ENCODE measurements at places on chromosomes 12 and 14.

DNA sequence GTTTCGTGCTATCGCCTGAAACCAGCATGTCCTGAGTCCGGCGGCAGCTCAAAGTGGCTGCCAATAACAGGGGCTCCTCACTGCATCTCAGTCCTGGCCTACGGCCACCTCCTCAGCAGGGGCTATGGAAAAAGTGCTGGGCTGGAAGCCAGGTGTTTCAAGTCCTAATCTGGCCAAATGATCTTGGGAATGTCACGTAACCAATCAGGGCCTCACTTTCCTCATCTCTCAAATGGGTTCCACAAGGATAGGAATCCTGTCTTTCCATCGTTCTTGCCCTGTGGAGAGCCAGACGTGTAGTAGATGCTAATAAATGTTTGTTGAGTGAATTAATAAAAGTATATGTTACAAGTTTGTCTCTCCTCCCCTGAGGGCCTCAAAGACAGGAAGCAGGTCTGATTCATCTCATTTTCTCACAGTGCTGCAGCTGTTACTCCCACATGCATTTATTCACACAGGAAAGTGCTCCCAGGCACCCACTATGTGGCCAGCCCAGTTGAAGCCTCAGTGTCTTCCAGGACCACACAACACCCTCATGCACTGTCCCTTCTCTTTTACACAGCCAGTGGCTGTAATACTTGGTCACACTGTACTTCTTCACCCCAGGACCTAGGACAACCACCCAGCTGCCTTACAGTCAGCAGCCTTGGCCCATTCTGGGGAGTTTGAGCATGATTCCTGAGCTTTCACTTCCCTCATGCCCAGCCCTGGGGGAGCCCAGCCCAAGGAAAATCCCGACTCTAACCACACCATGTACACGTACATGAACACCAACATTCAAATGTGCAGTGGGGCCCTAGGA lies 5.0 kb downstream of the CMKLR1 start:
- DNase-seq: peak; percentile 27

GRCh38 chr14:99272899-99273765 lies 1.1 kb upstream of the BCL11B start:
- peak; percentile 80 for DNase-seq

DNA sequence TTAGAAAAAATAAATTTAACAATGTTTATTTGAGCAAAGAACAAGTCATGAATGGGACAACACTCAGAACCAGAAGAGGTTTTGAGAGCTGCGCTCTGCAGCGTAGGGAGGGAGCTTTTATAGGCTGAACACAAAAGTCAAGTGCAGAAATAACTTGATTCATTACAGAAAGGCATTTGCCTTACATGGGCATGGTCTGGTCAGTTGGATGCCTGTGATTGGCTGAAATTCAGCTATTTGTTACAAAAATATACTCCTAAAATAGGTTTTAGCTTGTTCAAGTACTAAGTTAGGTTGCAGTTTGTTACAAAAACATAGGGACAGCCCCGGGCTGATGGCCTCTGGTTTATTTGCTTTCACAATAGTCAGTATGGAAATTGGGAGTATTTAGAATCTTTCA lies 118.0 kb downstream of the NUAK1 start:
- no peak for DNase-seq

GRCh38 chr12:113116875-113117274 lies 18.7 kb downstream of the RASAL1 start:
- no peak for DNase-seq

DNA sequence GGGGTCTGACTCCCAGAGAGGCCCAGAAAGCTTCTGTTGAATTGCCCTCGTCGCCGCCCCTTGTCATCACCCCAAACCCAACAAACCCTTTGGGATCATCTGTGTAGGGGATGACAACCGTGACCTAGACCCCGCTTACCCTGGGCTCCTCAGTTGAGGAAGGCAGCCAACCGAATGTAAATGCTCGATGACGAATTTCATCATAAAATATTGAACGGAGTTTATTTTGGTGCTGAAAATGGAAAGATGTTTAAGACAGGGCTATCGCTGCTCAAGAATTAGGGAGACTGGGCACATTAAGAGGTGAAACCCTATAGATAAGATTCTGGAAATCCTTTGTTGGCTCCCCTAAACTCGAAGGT lies 512 bp downstream of the ACTR10 start:
- DNase-seq: no peak

GRCh38 chr12:80183939-80184338 lies 84.6 kb downstream of the OTOGL start:
- DNase-seq: no peak

GRCh38 chr14:97970222-97970621 lies 1173.0 kb downstream of the VRK1 start:
- DNase-seq: peak; percentile 23

- no peak for DNase-seq
Measured at GRCh38 chr12:104064842-104065427, 604 bp downstream of the HCFC2 start.

GRCh38 chr12:111812881-111813741 lies 28.9 kb upstream of the MAPKAPK5 start:
- DNase-seq: peak; percentile 76

DNA sequence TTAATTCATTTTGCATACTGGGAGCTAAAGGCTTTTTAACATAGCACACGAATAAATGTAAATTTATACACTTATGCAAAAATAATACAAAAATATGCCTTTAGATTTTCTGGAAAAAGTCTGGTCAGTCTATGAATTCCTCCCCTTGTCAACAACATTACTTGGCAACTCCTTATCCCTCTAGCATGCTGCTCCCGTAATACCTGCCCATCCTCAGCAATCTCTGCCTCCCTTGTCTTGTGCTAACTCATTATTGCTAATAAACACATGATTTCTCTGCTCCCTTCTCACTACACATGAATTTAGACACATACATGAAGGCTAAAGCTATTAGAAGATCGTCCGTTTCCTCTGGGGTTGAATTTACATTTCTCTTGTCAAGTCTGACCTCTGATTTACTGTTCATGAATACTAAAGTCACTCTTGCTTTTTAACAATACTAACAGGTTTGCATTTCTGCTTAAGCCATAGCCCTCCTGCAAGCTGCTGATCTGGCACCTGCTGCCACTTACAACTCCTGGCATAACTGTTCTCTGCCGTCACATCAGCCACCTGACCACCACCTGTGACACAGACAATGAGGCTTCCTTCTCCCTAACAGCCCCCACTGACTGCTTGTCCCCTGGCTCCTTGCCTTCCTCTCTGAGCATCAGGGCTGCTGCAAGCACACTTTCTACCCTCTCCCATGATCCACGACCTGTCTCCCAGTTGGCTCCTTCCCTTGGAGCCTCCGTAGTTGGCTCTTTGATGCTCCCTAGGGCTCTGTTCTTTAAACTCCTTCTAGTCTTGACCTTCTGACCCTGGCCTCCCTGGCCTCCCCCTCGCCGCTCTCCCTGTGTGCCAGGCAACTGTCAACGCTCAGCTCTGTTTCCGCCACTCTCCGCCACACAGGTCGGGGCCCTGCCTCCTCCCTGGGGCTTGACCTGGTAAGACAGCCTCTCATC lies 177.6 kb downstream of the CALM1 start:
- no peak for DNase-seq

DNA sequence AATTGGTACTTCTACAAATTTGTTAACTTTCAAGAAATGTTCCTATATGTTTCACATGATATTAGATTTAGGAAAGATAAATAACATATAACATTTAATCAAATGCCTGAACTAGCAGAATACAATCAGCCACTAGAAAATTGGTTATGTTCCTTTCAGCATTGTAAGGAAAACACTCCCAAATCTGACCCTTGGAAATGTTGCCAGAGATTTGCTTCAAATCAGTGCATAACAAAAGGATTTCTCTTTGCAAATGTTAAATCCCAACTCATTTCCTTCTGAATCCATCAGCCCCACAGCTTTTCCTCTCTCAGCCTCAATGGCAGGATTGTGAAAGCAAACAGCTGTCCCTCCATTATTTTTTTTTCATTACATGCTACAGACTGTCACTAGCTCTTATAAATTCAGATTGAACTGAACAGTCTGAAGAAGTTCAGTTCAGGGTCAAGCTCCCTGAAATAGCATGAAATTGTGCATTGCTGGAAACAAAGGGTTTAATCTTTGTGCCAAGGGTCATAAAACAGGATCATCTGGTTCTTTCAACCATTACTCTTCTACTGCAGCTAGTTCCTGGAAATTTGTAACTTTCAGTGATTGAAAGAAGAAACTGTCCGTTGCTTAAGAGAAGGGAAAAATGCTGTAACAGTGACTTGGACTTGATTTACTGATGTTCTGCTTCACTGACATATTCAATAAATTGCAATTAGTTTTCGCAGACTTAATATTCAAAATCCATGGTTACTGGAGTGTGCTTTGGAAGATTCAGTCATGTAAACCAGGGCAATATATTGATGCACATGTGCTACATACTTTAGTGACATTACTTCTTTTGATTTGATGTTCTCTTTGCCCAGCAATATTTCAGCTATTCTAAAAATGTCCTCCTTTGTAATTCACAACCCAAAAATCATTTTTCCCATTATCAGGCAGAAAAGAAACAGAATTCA lies 246.4 kb downstream of the RPL10L start:
- DNase-seq: no peak

- no peak for DNase-seq
Measured at GRCh38 chr14:99784508-99784907, 8.7 kb upstream of the EML1 start.

GRCh38 chr12:50515587-50515986 lies 10.8 kb downstream of the DIP2B start:
- no peak for DNase-seq

DNA sequence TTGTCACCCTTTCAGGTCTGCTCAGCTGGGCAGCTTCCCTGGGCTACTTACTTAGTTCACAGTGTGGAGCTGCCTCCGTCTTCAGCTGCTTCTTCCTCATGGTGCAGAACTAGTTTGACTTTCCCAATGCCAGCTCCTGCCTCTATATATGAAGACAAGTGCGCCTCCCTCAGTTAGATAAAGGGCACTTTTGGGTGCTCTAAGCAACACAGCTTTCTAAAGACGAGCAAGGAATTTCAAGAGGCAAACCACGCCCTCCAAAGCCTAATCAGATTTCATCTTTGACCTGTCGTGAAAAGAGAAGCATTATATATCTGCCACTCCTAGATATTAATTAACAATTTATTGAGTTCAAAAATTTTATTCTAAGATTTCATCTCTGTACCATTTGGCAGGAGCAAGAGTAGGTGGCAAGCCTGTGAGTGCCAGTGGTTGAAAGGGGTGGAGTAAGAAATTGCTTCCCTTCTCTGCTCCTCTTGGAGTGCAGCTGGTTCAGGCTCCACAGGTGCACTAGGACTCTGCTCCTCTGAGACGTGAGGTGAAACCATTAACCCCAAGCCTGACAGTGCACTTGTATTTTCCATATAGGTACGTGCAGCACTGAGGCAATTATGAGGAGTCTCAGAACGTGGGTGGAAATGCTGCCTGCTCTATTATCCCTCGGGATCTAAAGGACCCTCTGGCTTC lies 2.1 kb upstream of the SLC11A2 start:
- peak; percentile 64 for DNase-seq

DNA sequence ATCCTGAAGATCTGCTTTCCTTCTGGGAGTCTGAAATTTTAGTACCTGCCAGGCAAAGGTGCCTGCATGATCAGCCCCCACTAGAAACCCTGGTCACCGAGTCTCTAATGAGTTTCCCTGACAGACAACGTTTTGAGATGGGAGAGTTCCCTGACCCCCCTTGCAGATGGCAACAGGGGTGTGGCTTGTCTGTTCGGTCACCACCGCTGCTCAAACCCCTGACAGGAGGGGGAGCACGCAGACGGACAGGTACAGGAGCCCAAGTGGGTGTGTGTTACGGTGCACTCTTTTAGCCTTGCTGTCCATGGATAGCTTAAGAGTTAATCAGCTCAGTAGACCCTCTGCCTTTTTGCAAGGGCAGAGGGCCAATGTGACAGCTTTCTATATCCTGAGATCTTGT lies 19.3 kb upstream of the CDKN3 start:
- no peak for DNase-seq

- no peak for DNase-seq
Measured at GRCh38 chr12:116184763-116185162, 92.7 kb downstream of the MED13L start.

- no peak for DNase-seq
Measured at GRCh38 chr14:23248601-23249000, 10.9 kb downstream of the RNF212B start.

GRCh38 chr14:42459171-42459685 lies 852.6 kb downstream of the LRFN5 start:
- no peak for DNase-seq

DNA sequence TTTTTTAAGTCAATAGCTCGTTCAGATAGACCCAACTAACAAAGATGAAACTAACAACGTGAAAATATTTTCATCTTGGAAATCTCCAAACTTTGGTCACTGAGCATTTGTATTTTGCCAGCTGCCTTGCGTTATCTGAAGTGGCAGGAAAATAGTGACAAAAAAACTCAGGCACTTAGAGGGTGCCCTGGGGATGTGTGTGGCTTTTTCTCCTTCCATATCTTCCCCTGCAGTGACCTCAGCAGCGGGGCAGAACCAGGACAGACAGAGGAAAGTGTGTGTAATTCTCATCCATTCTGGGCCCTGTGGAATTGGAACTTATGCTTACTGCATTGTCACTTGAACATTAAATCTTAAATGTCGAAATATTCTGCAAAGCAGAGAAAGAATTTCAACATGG lies 152.0 kb downstream of the BCAT1 start:
- DNase-seq: no peak

- DNase-seq: peak; percentile 33
Measured at GRCh38 chr12:54412786-54413185, 6.3 kb downstream of the ITGA5 start.

GRCh38 chr12:75939016-75939642 lies 92.4 kb downstream of the PHLDA1 start:
- peak; percentile 62 for DNase-seq

- DNase-seq: no peak
Measured at GRCh38 chr12:76714415-76714814, 49.5 kb upstream of the ZDHHC17 start.

DNA sequence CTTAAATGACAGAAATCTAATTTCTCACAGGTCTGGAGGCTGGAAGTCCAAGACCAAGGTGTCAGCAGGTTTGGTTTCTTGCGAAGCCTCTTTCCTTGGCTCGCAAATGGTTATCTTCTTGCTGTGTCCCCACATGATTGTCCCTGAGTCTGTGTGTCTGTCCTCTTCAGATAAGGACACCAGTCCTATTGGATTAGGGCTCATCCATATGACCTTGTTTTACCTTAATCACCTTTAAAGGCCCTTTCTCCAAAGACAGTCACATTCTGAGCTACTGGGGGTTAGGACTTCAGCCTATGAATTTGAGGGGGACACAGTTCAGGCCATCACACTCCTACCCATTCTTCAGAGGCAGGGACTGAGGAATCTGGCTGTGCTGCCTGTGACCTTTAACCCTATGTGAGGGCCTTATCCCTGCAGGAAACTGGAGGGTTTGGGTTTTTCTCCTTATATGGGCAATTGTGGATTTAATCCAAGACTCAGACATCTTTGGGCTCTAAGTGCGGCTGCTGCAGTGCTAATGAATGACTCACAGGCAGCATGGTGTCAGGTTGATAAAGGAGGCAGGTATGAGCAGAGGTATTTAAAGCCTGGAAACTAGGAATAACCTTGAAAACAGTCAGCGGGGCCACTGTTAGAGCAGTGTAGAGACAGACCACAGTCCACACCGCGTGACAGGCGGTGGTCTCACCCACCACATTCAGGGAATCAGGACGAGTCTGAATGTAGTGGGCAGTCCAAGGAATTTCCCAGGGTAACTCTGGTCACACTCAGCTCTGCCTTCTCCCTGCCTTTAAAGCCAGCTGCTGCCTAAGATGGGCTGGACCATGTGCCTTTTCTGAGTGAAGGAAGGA lies 10.2 kb downstream of the TPCN1 start:
- DNase-seq: no peak

GRCh38 chr12:130120012-130120805 lies 42.1 kb upstream of the FZD10 start:
- no peak for DNase-seq
